ENCODE measurements at places on chromosomes 11 and 22.

- DNase-seq = peak; percentile 34
Measured at GRCh38 chr11:78420255-78420764, 2.7 kb upstream of the GAB2 start.

DNA sequence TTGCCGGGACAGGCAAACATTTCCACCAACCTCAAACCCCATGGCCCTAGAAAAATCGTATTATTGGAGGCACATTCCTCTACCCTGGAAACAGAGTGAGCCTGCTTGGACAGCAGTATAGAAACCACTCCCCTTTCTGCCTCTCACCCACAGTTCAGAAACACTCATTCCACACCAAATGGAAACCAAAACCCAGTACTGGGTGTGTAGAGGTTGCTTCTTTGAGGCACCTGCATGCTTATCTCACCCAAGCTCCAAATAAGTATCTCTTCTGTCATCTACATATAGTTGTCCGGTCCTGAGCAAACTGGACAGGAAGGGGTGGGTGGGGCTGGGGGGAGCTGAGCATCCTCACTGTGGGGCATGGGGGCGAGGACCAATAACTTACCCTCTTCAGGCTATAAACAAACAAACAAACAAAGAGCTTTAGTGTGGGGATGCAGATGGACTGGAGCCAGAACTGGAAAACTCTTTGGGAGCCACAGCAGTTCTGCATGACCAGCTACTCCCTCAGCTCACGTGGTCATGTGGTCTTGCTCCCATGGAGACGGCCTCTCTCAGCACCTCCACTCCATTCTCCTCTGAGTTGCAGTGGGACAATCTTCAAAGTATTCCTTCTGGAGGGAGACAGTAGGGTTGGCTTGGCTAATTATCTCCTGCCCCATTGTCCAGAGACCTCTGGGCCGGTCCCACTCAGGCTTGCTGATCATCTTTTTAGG is 1.0 kb upstream of the PLAAT2 start:
- DNase-seq = no peak

DNA sequence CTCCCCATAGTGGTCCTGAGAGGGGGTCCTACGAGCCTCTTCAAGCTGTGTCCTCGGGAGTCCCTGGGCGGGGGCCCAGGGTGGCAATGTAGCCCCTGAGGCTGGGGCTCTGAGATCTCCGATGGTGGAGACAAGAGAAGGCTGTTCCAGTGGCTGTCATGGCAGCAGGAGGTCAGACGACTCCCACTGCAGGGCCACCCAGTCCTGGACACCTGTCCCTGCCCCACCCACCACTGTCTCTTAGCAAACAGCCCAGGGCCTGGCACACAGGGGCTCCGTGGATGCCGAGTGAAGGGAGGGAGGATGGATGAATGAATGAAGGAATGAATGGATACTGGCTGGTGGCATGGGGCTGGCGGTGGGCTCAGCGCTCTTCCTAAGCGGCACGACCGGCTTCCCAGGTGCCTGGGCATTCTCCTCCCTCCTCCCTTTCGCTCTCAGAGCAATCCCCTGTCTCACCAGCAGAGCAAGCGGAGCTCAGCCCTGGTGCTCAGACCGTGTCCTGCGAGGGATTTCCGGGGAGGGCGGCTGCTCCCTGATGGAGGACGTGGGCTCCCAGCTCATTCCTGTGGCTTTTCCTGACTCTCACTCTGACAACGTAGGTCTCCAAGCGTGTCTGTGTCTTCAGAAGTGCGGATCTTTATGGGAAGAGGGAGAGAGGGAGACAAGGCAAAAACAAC is 1272.6 kb downstream of the BRD1 start:
- DNase-seq = peak; percentile 55

GRCh38 chr22:33112580-33112979 is 54.4 kb upstream of the SYN3 start:
- no peak for DNase-seq

- no peak for DNase-seq
Measured at GRCh38 chr11:71140206-71140919, 112.0 kb downstream of the SHANK2 start.

DNA sequence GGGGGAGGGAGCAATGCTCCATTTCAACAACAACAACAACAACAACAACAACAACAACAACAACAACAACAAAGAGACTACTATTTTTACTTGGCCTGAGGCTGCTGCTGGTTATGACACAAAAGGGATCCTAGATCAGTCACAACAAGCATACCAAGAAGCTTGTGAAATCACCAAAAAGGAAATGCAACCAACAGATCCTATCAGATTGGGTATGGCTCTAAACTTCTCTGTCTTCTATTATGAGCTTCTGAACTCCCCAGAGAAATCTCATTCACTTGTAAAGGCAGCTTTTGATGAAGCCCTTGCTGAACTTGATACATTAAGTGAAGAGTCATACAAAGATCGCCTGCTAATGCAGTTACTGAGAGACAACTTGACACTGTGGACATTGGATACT is 10.5 kb upstream of the MS4A2 start:
- DNase-seq = no peak

DNA sequence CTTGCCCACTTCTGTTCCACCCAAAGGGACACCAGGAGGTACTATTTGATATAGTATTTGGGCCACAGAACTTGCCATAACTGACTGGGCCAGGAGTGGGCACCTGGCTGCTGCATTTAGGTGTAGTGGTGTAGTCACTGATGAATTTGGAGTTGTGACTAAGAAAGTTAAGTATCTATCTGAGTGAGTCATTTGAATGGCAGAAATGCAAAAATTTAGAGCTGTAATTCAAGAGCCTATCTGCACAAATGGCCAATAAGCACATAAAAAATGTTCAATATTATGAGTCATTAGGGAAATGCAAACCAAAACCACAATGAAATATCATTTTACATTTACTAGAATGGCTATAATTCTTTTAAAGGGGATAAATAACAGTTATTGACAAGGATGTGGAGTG is 14.7 kb downstream of the GLYATL2 start:
- DNase-seq = no peak

GRCh38 chr11:27882066-27882697 is 181.9 kb upstream of the BDNF start:
- DNase-seq = no peak

DNA sequence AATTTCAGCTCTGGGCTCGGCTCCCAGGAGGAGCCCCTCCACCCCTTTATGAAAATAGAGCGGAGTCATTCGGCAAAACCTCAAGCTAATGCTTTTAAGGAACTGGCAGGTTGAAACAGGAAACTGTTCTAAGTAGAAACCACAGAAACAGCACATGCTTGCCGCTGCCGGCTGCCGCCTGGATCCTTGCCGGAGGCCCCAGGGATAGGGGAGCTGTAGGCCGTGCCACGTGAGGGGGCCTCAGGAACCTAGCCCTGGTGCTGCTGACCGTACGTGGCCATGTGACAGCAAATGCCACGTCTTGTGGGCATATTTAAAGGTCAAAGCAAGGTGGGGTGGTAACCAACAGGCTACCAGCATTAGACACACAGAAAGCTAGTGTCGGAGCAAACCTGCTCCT is 77.9 kb upstream of the TIMP3 start:
- DNase-seq = peak; percentile 87

DNA sequence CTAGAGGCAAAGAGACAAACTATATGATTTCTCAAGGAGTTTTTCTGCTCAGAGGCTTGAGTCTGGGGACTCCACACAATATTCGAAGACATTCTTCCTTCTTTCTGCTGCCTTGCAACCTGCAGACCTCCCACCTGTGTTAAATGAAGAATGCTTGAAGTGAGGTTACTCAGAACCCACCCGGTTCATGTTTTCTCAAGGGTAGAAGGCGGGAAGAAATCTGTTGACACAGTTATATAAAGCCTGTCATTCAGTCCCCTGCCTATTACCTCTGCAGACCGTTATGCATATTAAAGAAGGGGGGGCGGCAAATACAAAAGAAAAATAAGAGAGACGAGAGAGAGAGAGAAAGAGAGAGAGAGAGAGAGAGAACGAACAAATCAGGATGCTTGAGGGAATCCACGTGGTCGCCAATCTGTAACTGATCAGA is 2.2 kb upstream of the KMT2A start:
- DNase-seq = no peak

- no peak for DNase-seq
Measured at GRCh38 chr11:81072273-81072672, 1631.4 kb upstream of the TENM4 start.

DNA sequence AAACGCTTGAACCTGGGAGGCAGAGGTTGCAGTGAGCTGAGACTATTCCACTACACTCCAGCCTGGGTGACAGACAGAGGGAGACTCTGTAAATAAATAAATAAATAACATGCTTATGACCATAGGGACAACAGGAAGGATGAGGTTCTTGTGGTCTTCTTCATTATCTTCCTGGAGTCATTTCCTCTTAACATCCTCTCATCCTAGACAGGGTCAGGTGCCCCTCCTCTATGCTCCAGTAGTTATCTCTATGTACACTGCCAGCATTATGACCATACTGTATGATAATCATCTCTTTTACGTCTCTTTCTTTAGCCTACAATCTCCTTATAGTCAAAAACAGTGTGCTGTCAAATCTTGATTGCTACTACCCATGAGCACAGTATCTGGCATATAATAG is 17.7 kb downstream of the RAB30 start:
- DNase-seq = no peak

DNA sequence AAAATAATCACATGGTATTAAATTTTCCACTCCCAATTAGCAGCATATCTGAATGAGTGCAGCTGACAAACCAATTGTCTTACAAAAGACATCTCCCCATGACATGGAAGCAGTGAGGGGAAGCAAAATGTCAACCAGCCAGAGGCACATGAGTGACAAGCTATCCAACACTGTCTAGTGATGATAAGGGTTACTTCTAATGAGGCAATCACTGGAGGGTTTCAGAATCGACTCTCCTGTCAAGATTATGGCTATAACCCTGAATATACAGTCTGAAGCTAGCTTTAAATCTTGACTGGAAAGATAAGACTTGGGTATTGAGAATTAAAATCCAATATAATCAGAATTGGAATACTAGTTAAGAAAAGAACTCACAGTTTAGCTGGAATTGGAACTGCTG is 50.3 kb downstream of the AMBRA1 start:
- no peak for DNase-seq

- peak; percentile 57 for DNase-seq
Measured at GRCh38 chr11:119373921-119374631, 7.4 kb downstream of the USP2 start.

- peak; percentile 42 for DNase-seq
Measured at GRCh38 chr22:25702040-25702439, 39.9 kb upstream of the MYO18B start.

DNA sequence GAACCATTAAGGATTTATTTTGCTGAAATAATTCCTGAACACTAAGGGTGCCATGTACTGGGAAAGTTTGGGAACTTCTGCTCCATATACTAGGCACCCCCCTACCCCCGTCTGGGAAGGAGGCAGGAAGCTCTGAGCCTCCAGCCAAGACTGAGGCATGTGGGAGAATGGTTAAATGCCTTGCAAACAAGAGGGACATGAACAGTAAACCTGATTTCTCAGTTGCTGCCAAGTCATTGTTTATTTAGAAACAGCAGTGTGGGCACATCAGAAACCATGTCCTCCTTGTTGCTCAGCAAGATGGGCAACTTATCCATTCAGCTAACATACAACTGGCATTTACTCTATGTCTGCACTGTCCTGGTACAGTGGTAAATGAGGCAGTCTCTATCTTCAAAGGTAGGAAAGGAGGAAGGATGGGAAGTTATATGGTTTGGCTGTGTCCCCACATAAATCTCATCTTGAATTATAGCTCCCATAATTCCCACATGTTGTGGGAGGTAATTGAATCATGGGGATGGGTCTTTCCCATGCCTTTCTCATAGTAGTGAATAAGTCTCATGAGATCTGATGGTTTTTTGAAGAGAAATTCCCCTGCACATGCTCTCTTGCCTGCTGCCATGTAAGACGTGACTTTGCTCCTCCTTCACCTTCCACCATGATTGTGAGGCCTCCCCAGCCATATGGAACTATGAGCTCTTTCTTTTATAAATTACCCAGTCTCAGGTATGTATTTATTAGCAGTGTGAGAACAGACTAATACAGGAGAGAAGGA is 459.1 kb downstream of the MIAT start:
- no peak for DNase-seq

DNA sequence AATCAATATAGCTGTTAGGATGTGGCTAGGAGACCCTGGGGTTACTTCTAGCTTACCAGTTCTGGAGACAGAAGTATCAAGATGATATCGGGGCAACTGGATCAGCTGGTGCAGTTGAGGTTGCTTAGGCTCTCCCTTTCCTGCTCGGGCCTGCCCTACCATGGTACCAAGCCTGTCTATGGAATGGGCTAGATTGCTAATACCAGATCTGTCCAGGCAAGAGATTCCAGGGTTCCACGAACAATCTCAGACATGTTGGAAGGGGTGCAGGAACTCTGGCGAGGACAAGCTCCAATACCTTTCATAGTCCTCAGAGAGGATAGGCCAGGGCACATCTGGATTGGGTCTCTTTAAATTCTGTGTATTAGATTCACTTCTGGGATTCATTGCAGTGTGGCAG is 53.8 kb downstream of the ADM start:
- no peak for DNase-seq

GRCh38 chr11:100581318-100581717 is 105.8 kb upstream of the ARHGAP42 start:
- DNase-seq = no peak

DNA sequence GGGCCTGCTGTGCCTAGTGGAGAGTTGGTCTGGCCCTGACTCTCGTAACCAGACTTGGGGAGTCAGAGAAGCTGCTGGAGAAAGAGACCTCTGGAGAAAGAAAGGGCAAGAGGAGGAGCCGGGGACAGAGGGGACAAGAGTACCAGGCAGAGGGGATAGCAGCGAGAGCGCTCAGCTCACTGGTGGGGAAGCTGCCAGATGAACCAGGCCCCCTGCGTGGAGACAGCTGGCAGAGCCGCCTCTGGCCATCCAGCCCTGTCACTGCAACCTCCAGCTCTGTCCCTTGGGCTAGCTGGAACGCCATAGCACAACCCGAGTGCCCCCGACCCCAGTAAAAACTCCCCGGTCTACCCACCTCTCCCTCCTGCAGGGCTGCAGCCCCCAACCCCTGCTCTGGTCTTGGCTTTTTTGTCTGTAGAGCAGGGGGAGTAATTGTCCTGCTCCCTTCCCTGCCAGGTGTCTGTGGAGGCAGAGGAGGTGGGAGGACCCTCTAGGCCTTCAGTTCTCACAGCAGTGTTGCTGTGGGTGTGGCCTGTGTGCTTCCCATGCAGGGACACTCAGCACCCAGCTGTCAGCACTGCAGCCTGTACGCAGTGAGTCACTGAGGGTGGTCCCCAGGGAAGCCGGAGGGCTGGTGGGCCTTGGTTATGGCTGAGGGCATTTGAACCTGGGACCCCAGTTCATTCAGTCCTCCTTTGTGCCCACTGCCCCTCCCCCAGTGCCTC is 4.8 kb upstream of the SUN2 start:
- no peak for DNase-seq

GRCh38 chr22:23267226-23268043 is 87.1 kb downstream of the BCR start:
- DNase-seq = no peak

- no peak for DNase-seq
Measured at GRCh38 chr11:27656806-27657483, 43.3 kb downstream of the BDNF start.

DNA sequence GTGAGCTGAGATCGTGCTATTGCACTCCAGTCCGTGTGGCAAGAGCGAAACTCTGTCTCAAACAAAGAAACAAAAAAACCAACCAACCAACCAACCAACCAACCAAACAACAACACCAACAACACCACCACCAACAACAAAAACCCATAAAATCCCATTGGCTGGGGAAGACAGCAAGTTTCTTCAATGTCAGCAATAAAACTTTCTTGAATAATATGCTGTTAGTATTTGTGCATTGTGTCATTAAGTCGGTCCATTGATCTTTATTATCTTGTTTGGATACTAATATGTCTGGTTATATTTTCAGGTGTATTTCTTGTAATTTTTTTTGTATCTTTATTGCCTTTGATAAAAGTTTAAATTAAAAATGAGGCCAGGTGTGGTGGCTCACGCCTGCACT is 9.4 kb downstream of the GRK3 start:
- DNase-seq = no peak
